ENCODE measurements at places on chromosomes 5 and 9.

DNA sequence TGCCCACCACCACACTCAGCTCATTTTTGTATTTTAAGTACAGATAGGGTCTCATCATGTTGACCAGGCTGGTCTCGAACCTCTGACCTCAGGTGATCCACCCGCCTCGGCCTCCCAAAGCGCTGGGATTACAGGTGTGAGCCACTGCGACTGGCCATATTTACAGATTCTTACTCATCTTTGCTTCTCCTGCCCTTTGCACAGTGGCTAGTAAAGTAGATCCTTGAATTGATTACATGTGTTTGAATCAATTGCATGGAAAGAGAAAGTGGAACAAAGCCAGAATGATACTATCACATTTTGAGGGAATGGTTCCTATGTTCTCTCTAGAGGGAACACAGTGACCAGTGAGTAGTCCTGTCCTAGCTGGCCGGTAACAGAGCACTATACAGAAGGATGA is 15.4 kb downstream of the KLF4 start:
- DNase-seq: no peak

GRCh38 chr9:120767451-120767850 is 25.8 kb downstream of the FBXW2 start:
- no peak for DNase-seq

DNA sequence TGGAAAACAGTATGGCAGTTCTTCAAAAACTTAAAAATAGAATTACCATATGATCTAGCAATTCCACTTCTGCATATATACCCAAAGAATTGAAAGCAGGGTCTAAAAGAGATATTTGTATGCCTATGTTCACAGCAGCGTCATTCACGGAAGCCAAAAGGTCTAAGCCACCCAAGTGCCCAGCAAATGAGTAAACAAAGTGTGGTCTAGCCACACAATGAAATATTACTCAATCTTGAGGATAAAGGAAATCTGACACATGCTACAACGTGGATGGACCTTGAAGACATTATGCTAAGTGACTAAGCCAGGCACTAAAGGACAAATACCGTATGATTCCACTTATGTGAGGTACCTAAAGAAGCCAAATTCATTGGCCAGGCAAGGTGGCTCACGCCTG is 11.1 kb upstream of the MED27 start:
- DNase-seq: no peak

DNA sequence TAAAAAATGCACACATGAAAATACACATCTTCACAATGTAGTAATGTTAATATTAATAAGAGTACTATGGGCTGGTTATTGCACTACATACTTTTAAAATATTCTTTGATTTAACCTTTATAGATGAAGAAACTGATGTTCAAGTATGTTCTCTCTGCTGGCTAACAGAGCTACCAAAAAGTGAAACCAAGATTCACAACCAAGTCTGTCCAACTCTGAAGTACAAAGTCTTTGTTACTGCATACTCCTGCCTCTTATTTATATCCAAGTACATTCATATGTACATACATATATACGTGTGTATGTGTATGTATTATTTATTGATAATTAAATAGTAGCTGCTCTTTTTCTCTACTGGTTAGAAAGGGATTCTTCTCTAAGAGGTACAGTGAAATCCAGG is 325.6 kb downstream of the BNC2 start:
- no peak for DNase-seq

DNA sequence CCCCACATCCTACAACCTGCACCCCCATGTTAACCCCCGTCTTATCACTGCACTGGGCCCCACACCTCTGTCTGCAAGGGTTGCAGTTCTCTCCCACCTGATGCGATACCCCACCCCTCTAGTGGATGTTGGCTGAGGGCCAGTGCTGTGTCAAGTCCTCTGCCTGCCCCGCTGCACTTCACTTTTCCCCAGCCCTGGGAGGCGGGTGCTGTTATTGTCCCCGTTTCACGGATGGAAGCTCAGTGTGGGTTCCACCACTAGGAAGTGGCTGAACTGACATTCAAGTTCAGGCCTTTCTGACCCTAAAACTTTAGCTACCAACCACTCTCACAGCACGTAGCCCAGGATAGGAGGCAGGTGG is 3.5 kb downstream of the SNCB start:
- DNase-seq: no peak

GRCh38 chr5:141646026-141646425 is 5.2 kb downstream of the FCHSD1 start:
- no peak for DNase-seq

- no peak for DNase-seq
These were observed 78.9 kb upstream of the PAPPA start for GRCh38 chr9:116074658-116075057.

GRCh38 chr5:5140479-5141338 is 579 bp downstream of the ADAMTS16 start:
- DNase-seq: no peak

DNA sequence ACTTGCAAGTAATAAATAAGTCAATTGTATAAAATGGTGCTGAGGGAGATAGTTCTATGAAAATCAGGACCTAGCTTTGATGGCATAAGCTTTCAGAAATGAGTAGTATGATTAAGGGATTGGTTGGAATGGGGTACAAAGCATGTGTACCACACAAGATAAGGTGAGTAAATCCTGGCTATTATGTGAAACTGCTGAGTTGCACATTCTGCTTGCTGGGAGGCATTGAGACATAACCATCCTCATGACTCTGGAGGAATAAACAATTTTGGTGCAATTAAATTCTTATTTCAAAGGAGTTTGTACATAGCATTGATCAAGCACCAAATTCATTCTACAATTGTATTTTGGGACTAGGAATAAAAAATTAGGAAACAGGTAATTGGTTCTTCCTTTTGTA is 755.2 kb upstream of the ACO1 start:
- no peak for DNase-seq

All from NCI-H1436 treated with DMSO at 0.1 percent for 48 hours (cell line).